Cortex of kidney (tissue), 1 donor: ENCODE measurements at places on chromosomes 6 and 20.

GRCh38 chr6:109515781-109516409, 32.9 kb upstream of the ZBTB24 start:
- DNase-seq: no peak

DNA sequence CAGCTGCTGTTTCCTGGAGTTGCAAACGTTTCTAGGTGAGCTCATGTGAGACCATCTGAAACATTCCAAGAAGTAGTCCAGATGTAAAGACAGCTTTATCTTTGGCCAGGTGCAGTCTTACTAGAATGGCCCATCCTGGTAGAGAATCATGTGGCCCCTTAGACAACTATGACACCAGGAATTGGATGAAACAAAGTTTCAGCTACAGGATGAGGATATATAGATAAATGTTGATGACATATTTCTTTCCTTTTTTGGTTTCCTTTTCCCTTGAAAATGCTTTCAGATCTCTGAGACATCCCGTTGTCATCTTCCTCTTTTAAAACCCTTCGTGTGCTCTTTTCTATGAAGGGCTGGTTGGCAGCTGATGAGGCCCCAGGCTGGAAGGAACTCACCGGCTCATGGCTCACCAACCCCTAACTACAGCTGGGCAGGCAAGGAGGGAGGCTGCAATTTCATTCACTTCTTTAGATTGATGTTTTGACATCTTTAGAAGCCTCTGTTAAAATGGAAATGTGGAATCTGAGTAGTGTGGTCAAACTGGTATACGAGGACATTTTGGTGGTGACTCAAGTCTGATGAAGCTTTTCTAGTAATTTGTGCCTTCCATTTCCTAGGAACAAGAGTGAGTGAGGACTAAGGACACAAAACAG, 167.9 kb upstream of the TNFAIP3 start:
- no peak for DNase-seq

DNA sequence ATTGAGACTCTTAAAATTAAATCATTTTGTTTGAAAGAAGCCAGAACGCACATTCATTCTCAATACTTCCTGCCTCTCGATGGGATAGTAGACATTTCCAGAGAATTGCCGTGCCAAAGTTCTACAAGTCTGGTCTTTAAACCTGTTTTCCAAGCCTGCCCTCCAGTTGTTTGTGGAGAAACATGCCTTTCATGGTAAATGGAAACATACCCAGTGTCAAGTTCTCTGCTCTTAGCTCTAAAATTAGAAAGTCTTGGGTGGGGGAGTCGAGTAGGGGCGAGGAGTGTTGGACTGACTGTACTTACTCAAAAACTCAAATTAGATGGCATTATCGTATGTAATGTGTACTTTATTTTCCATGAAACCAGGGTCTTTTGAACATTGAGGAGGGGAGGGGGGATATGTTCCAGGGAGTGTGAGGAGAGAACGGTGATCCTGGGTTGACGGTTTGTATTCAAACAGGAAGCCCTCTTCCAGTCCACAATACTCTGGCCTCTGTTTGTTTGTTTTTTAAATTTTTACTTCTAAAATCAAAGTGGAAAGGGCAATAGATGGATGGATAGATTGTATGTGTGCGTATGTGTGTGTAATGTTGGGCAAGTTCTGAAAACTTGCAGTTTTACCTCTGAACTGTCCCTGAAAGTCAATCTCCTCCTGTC, 106.8 kb upstream of the ARMC2 start:
- DNase-seq: no peak

GRCh38 chr6:55868176-55868575, 7.2 kb downstream of the BMP5 start:
- DNase-seq: no peak

GRCh38 chr6:160818934-160819333, 116.9 kb downstream of the PLG start:
- DNase-seq: no peak

- no peak for DNase-seq
These were observed 177.1 kb downstream of the MRPL14 start for GRCh38 chr6:43950051-43950605.

DNA sequence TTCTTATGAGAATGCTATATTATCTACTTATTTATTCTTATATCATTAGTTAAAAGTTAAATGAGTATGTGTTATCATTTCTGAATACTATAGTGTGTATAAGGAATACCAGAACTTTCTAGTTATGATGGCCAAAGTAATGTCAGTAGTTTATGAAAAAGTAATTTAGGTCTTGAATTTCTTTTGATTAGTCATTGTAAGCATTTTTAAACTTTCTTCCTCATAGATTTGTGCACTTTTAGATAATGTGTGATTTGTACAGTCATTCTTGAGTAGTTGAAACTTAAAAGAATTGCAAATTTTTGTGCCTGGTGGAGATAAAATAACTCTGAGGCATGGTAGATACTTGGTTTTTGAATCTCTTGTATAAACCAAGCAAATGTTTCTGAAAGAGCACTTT, 311.3 kb downstream of the CDKAL1 start:
- DNase-seq: no peak

- no peak for DNase-seq
These were observed 84.4 kb downstream of the SYNE1 start for GRCh38 chr6:152552616-152553209.

DNA sequence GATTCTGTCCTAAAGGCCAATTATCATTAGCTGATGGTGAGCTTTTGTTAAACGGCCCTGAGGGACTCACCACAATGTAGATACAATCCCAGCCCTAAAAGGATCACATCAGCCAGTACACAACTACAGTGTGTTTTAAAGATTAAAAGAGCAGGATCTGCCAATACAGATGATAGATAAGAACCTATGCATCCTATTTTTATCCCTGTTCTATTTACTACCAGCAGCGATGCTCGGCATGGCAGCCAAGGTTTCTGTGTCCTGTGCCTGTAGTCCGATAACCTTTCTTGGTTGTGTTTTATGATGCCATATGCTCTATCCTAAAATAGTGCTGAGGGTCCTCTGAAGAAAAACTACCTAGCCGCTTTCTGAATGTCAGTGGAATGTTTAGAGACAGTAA, 289.4 kb downstream of the PHACTR1 start:
- no peak for DNase-seq

GRCh38 chr6:84515067-84515466, 249.3 kb downstream of the TBX18 start:
- DNase-seq: no peak

GRCh38 chr20:33067806-33068205, 11.6 kb upstream of the BPIFB4 start:
- DNase-seq: no peak

- DNase-seq: no peak
These were observed 121.6 kb downstream of the HIVEP2 start for GRCh38 chr6:142823256-142823902.

- DNase-seq: no peak
These were observed 15.6 kb upstream of the GMPR start for GRCh38 chr6:16222826-16223225.

- DNase-seq: no peak
These were observed 655.3 kb downstream of the PHF3 start for GRCh38 chr6:64290867-64291266.

DNA sequence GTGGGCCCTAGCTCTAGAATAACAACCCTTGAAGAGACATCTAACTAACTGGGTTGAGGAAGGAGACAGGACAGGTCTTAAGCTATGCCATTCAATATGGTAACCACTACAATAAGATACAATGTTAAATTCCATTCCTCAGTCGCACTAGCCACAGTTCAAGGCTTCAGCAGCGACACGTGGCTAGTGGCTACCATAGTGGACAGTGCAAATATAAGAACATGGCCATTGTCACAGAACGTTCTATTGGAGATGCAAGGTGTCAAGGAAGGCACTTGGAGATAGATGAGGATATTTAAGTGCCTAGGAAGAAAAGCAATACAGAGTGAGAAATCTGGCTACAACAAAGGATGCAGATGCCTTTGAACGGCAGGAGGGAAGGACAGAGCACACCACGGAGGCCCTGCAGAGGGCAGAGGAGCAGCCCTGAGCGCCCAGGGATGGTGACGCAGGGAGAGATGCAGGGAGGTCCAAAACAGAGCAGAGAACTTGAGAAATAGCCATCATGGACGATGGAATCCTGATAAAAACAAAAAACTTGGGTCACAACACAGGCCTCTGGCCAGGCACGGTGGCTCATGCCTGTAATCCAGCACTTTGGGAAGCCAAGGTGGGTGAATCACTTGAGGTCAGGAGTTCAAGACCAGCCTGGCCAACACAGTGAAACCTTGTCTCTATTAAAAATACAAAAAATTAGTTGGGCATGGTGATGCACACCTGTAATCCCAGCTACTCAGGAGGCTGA, 140.7 kb downstream of the ZMYND8 start:
- DNase-seq: no peak

DNA sequence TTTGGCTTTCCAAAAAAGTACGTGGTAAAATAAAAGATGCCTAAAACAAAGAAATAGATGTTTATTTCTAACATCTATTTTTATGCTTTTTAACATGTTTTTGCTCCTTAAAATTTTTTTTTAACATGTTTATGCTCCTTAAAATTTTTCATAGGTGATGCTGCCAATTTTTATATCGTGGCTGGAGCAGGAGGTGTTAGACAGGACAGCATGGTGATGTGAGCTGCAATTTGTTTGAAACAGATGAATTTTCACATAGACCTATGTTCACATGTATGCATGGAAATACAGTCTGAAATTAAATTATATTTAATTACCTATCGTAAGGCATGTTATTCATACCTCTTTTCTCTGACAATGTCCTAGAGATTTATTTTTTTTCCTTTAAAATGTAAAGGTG, 784.8 kb downstream of the EPHA7 start:
- DNase-seq: no peak

DNA sequence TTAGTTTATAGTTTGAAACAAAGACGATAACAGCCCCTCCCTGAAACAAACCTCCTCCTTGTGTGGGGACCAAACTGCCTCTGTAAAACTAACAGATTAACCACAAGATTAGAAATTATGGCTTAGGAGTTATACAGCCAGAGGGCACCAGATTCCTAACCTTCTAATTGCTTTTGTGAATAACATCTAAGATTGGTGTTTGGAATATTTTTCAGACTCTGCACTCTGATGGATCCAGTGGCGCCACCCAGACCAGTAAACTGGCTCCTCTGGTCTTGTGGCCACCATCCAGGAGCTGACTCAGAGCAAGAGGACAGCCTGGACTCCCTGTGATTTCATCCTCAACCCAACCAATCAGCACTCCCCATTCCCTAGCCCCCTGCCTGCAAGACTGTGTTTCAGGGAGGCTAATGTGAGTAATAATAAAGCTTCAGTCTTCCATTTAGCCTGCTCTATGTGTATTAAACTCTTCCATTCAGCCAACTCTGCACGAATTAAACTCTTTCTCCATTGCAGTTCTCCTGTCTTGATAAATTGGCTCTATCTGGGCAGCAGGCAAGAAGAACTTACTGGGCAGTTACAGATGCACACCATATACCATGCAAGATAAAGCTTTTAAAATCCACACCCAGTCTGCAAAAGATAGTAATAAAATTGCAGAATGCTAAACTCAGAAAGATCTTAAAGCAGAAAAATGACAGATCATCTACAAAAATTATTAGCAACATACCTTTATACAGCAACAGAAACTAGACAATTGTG, 58.5 kb upstream of the SLC22A16 start:
- no peak for DNase-seq

GRCh38 chr6:91654793-91655192, 1067.9 kb upstream of the MAP3K7 start:
- no peak for DNase-seq

DNA sequence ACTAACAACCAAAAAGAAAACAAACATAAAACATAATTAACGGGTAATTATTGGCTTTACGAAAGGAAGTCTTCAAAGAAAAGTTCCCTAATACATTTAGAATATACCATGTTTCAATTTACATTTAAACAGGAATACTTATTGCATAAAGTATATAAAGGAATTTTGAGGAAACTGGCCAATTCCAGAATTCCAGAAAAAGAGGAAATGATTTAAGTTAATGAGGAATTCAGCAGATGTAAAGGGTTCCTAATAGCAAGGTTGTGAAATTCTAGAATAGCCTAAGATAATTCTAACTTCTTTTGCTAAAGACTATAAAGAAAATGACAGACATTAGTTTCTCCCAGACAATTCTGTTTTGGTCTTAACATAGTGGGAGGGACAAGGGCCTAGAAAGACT, 35.0 kb downstream of the DTNBP1 start:
- no peak for DNase-seq

DNA sequence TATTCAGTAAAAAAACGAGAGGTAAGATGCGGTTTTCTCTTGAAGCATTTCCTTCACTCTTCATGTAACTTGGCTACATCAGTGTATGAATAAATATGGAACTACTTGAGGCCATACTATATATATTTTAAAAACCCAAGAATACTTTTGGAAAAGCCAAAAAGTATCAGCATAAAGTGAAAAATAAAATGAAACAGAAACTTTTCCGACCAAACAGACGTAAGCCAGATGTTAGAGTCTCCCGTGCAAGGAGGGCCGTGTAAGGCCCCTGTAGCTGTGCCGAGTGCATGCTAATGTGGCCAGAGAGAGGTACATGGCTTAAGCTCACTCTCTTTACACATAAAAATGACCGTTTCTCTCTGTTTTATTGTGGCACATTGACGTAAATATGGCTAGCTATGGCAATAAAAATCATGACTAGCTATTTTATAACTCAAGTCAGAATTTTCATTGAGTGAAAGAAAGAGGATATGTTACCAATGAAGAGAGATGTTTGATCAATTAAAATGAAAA, 140.1 kb upstream of the GMDS start:
- no peak for DNase-seq

DNA sequence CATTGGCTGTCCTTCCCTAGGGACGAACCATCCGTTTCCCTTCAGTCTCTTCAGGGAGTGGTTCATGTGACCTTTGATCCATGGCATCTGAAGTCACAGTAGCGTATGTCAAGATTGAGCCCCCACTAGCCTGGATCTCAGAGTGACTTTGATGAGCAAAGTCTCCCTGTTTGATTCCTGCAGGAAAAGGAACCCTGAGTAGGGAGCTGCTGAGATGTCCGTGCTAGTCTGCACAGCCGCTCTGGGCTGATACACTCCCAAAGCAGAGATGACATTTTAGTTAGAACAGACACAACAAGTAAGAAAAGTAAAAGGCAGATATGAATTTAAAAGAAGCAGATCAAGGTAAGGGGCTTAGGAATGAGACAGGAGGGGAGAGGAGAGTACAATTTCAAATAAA, 899.4 kb downstream of the C6orf118 start:
- DNase-seq: no peak

- DNase-seq: no peak
These were observed 17.9 kb upstream of the ZBTB2 start for GRCh38 chr6:151409260-151409659.

DNA sequence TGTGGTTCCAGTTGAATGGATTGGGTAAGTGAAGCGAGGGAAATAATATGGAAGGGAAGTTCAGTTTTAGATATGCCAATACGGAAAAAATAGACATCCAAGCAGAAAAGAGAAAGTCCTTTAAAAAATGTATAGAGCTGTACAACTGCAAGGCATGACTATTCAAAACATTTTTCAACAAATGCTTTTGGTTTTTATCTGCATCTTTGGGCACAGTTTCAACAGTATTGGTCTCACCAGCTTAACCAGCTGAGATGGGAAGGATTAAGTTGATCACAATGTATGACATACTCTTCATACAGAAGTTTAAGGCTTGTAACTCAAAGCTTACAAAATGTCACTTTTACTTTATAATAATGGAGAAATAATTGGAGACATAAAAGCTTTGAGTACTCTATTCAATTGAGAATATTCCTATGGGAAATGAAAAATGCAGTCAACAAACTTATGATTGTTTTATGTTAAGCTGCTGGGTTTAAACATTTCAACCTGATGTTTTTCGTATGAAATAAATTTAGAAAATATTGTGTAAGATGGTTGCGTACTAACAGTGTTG, 16.3 kb upstream of the UTRN start:
- no peak for DNase-seq
